NCI-H524 treated with DMSO at 0.1 percent for 48 hours (cell line): ENCODE measurements at places on chromosomes 3 and 15.

GRCh38 chr15:64111679-64112050, 15.9 kb downstream of the SNX1 start:
- no peak for DNase-seq

GRCh38 chr15:96115642-96116041, 214.9 kb upstream of the NR2F2 start:
- DNase-seq, result no peak

DNA sequence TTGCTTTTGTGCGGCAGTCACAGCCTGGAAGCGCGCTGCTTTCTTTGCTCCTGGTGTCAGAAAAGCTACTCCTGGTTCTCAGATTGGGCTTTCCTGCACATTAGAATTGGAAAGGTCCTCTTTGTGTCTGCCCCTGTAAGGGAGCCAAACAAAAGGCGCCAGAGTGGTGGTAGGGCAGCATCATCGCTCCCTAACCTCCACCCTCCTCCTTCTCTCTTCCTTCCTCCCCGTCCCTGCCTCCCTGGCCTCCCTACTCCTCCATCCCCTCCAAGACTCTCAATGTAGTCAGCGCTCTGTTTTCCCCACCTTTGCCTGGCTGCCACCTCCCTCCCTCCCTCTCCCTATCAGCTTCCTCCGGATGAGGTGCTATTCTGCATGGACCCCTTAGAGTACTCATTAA, 65.3 kb downstream of the SH3GL3 start:
- DNase-seq, result no peak

GRCh38 chr3:157134620-157135191, 25.2 kb downstream of the CCNL1 start:
- DNase-seq, result no peak

GRCh38 chr3:125147491-125147820, 65.1 kb downstream of the SLC12A8 start:
- DNase-seq, result no peak

GRCh38 chr3:185330238-185330637, 32.7 kb upstream of the MAP3K13 start:
- no peak for DNase-seq
